ENCODE measurements at places on chromosomes 12 and 14.

DNA sequence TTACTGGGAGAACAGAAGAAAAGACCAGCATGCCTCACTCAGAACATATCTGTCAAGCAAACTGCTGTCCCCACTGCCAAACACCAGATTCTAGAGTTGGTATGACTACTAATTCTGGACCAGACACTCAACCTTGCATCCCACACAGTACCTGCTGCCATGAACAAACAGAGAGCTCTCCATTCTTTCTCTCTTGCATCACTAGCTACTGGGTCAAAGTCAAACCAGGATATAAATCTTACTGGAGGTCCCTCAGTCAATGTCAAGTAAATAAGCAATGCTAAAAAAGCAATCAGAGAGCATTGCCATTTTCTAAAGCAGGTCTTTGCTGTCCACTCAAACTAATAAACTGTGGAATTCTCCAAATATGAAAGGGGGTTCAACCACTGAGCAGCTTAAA, 452.4 kb upstream of the SEL1L start:
- DNase-seq, result no peak

GRCh38 chr12:117986705-117987469, 18.1 kb upstream of the KSR2 start:
- DNase-seq, result no peak

DNA sequence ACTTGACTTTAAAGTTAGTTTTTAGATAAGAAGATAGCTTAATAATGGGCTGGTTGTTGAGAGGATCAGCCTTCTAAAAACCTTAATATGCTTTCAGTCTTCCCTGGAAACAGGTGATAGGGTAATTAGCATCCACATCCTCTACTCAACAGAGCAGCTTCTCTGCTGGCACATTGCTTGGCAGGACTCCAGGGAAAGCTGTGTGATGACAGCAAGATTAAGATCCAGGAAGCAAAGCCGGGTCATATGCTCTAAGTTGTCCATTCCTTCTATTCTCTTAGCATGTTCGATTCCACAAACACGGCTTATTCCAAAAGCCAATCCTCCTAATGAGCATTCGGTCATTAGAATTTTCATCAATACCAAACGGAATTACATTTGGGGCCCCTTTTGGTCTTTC, 87.0 kb downstream of the HMGA2 start:
- DNase-seq, result no peak

GRCh38 chr14:64581363-64581762, 31.6 kb downstream of the PPP1R36 start:
- DNase-seq, result no peak

Data from NCI-H1436 (cell line).